Fibroblast of villous mesenchyme (primary cell): ENCODE measurements at places on chromosomes 3 and 15. TPM values are rescaled to one million over a fixed set of nuclear protein-coding genes. Genes with fewer than 3 reads are reported as not detected.
A peak's percentile ranks its signal among the peaks of the same experiment; 100 is the strongest.

SLTM gene
- total RNA-seq, result 66.7 and 68.7 TPM in 2 replicates

TSPAN3 gene
- total RNA-seq, result 136 and 203 TPM in 2 replicates

FOXL2 gene
- total RNA-seq, result 49.7 and 52.8 TPM in 2 replicates

GRCh38 chr3:57048728-57049127, 11.7 kb upstream of the SPATA12 start:
- no peak for DNase-seq

DNA sequence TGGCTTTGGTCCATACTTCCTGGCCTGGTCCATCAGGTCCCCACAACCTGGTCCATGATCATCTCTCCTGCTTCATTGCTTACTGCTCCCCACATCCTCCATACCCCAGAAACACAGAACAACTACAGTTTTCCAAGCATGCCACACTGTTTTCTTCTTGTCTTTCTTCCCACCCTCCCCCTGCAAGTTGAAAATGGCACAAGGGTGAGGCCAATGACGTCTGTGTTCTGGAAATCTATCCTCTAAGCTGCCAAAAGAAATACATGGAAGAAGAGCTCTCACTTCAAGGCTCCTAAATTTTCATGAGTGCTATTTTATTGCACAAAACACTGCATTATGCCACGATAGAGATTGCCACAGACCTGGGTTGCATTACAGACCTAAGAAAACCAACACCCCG, 404.4 kb downstream of the VPS13C start:
- peak; percentile 3 for DNase-seq

GRCh38 chr3:151561878-151562277, 101.0 kb upstream of the IGSF10 start:
- DNase-seq, result peak; percentile 44

DNA sequence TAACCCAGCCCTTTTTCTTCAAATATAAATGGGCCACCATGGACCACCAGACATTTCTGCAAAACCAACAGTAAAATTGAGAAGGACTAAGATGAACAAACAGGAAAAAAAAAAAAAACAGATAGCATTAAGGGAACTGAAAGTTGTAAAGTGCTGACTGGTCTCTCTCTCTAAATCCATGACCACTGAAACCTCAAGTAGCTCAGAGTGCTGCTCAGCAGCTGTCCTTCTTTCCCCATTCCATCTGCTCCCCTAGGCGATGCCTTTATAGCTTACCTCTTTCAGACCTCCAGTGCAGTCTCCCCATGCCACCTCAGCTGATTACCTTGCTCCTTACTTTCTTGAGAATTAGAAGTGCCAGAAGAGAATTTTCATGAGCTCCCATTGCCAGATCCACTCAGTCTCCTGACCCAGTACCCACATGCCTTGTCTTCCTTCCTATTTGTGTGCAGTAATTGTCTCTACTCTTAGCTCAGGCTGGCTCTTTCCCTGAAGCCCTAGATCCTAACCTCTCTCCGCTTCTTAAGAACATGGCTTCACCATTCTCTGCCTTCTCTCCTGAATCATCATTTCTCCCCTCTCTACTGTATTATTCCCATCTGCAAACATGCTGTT, 23.9 kb upstream of the XIRP1 start:
- DNase-seq, result no peak

GRCh38 chr3:26636096-26636727, 13.6 kb downstream of the LRRC3B start:
- DNase-seq, result no peak

GRCh38 chr3:3664935-3665334, 134.3 kb upstream of the LRRN1 start:
- DNase-seq, result no peak

- DNase-seq, result peak; percentile 76
These were observed 559.3 kb downstream of the MECOM start for GRCh38 chr3:169103951-169104941.

GRCh38 chr3:58999134-58999773, 50.6 kb downstream of the CFAP20DC start:
- no peak for DNase-seq

DNA sequence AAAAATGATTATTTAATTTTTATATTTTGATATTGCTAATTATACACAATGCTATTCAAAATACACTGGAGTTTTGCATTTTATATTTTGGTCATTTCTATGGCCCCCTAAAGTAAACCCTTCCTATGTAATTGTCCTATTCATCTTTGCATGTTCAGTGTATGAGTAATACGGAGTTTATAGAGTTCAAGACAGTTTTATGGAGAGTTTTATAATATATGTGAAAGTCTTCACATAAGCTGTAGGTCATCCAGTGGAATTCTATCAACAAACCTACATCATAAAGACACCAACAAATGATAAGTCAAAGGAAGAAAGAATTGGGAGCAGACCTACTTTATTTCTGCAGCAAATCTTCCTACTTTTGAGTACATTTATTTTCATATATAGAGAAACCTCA, 1200.4 kb upstream of the EPHA6 start:
- DNase-seq, result peak; percentile 14

GRCh38 chr3:48558493-48559134, 2.0 kb upstream of the PFKFB4 start:
- no peak for DNase-seq
